ENCODE measurements at places on chromosomes 13 and 19.
A peak's percentile ranks its signal among the peaks of the same experiment; 100 is the strongest.

GRCh38 chr13:23350009-23350408 is 83.5 kb downstream of the SACS start:
- DNase-seq, result no peak

GRCh38 chr19:44476559-44477408 is 23.5 kb downstream of the ZNF180 start:
- no peak for DNase-seq

- DNase-seq, result no peak
These were observed 172.5 kb downstream of the FLT1 start for GRCh38 chr13:28322256-28322905.

GRCh38 chr19:12736995-12737834 is at the start of gene GET3:
Gene GET3, plus strand, starts transcription at chr19:12737497. Its CDS starts 9 bp downstream, at chr19:12737506.
- peak; percentile 78 for DNase-seq

- no peak for DNase-seq
These were observed 67.2 kb downstream of the ALOX5AP start for GRCh38 chr13:30802501-30802900.

- DNase-seq, result no peak
These were observed 38.7 kb upstream of the SACS start for GRCh38 chr13:23472189-23472588.

DNA sequence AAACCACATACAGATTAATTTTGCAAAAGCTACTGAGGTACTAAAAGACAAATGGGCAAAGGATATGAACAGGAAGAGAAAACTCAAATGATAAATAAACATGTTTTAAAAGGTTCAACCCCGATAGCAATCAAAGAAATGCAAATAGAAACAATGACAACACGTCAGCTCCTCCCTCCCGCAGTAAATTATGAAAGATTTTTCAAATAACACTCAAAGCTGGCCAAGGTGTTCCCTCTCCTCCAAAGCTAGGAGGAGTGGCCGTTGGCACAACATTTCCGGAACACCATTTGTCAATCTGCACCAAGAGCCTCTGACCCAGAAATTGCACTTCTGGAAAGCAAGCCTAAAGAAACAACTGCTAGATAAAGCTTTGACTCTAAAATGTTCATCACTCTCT is 28.3 kb downstream of the INSR start:
- no peak for DNase-seq
